NCI-H187 treated with DMSO at 0.1 percent for 48 hours (cell line): ENCODE measurements at places on chromosomes 1 and 21.

GRCh38 chr1:28538286-28538685, 14.6 kb upstream of the TRNAU1AP start:
- no peak for DNase-seq

- no peak for DNase-seq
These were observed 173.2 kb downstream of the SIPA1L2 start for GRCh38 chr1:232456714-232457113.

DNA sequence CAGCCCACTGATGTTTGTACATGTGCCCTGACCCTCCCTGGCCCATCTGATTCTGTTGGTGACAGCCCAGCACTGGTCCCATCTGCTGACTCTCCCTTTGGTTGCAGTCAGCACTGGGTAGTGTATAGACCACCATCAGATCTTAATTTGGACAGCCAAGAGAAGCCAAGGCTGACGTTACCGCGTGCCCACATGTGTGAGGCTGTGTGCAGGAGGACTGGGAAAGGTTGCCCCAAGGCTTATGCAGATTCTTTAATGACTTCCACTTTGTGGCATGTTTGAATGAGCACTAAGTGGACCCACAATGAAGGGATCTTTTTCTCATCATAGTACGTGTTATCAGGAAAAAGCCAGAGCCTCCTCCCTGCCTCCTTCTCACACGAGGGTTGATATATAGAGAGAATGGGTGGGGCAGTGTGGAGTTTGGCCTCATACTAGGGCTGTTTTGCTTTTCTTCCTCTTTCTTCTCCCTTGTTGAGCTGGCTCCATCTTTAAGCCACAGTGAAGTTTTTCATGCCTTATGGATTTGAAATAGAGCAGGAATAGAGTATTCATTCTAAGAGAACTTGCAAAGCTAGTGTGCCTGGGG, 93.5 kb downstream of the NAV1 start:
- DNase-seq = no peak

GRCh38 chr1:72137656-72138055, 144.7 kb downstream of the NEGR1 start:
- DNase-seq = no peak

DNA sequence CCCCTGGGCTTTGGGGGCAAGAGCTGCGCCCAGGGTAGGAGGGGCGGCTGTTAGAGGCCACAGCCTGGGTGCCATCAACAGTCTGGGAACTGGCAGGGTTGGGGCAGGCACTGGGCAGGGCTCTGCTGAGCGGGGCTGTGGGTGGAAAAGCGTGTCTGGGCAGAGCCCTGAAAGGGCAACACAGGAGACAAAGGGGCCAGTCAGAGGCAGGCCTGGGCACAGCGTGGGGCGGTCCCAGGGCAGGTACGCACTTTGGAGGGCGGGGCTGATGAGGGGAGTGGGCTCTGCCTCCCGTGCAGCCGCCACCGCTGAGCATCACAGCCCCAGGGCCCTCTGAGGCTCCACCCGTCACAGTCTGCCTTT, 13.9 kb downstream of the CELSR2 start:
- no peak for DNase-seq
